ENCODE measurements at places on chromosomes 2 and 18.

DNA sequence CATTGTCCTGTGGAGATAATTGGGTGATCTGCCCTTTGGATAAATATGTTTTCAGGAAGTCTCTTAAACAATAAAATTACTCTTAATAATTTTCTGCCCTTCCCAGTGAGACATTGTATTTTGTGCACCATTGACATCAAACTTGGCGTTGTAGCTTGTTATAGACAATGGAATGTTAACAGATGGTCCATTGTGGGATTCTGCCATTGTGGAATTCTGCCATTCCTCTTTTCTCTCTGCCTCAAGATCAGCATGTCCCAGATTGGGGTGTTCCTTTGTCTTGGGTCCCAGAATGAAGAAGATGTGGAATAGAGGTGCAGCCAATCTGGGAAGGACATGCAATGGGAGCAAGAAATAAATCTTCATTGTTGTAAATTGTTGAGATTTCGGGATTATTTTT lies 15.1 kb upstream of the LDAH start:
- DNase-seq, result no peak

- no peak for DNase-seq
Observed at GRCh38 chr18:44410740-44411139, 269.9 kb upstream of the SETBP1 start.

DNA sequence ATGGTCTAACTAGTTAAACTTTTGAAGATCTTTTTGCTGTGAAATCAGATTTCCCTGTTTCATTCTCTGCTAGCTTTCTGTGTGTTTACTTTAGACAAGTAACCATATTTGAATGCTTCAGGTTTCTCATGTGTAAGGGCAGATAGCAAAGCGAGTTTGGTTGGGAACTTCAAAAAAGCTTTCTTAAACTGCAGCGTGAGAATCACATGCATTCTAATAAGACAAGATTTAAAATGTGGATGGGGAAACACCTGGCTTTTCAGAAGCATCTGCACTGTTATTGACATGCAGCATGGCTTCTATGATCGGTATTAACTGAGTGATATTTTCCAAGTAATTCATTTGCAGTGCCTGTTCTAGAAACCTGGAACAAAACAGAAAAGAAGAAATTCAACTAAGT lies 119.3 kb downstream of the ABCA12 start:
- no peak for DNase-seq

DNA sequence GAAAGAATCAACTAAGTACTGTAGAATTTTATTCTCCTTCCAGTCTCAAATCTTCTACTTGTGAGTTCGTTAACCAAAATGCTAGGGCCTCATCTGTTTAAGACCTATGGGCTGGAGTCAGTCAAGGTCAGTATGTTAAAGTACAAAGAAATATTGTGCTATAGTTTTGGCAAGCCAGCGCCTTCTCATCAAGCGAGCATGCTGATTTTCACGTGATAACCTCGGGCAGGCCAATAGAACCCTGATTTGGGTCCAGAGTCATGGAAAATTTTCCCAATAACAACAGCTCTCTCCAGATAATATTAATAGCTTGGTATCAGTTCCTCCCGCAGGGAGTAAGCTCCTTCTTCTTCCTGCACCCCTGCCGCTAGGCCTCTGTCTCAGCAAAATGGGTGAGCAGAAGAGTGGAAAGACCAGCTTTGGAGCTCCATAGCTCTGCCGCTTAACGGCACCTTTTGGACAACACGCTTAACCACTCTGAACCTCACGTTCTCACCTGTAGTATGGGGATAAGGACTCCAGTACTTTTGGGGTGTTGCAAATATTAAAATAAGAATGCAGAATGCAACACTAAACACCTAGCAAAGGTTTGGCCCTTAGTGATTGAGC lies 11.7 kb downstream of the CABLES1 start:
- no peak for DNase-seq

GRCh38 chr2:189474526-189474925 lies 33.3 kb downstream of the WDR75 start:
- DNase-seq, result no peak

DNA sequence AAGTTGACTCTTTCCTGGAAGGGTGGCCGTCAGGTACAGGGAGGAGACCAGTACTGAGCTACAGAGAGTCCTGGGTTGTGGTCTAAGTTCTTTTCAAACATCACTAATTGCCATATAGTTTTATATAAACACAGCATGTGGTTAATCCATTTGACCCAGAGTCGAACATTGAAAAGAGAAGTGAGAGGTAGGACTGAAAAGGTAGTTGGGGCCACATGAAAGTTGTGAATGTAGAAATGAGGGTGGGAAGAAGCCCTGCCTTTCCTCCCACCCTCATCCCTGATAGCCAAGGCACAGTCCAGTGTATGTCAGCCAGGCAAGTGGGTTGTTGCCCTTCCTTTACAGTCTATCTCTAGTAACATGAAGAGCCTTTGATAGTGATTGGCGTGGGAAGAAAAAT lies 4.4 kb downstream of the DDX18 start:
- no peak for DNase-seq

DNA sequence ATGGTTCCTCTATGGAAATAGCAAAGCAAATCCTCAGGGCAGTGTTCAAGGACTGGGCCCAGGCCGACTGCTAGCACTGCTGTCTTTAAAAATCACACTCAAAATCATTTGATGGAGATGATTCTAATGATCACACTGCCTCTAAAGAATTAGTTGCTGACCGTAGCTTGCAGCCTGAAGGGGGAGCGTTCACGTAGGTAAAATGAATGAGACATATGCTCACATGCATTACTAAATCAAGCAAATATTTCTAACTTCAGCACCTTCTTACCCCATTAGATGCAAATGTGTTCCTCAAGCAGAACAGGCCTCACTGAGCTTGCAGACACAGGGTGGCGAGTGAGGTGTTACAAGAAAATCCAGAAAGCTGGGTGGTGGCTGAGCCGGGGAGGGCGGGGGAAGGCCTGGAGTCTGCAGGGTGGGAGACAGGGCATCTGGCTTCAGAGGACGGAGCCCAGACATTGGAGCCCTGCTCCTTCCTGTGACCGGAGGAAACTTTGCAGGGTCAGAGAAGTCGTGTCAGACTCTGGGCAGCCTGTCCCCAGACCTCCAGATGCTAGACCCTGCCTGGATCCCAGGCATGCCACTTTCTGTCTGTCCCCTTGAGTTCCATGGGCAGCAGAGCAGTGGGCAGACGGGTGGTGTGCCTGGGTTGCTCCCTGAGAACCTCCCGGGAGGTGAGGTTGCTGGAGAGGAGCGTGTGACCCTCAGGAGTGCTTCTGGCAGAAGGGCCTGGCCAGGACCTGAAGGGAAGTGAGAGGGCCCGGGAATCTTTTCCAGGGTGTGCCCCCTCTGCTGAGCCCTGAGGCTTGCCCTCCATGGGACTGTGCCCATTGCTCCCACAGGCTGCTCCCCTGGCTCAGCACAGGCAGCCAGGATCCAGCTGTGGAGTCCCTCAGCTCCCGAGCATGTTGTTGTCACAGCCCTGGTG lies 7.1 kb upstream of the NPPC start:
- DNase-seq, result no peak

DNA sequence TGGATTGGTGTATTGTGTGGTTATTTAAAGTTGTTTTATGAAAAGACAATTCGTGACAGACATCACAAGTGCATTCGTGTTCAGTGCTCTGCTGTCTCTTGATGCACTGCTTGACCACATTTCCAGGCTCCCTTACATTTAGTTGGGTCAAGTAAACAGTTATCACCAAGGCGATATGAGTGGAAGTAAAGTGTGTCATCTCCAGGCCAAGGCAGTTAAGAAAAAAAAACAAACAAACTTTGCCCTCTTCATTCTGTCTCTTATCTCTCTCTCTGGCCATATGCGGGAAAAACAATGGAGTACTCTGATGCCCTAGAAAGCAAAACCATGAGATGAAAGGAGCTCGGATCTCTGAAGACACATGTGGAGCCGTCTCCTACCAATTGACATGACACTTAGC lies 131.1 kb downstream of the DSEL start:
- DNase-seq, result no peak

GRCh38 chr2:233566141-233566956 lies at the start of gene USP40:
USP40 (minus strand) TSS chr2:233566782; CDS start chr2:233565554, 1,228 bp downstream.
- peak; percentile 82 for DNase-seq

GRCh38 chr2:36780231-36780839 lies 83.8 kb downstream of the VIT start:
- peak; percentile 33 for DNase-seq

GRCh38 chr2:5368263-5368662 lies 323.9 kb upstream of the SOX11 start:
- DNase-seq, result no peak

- DNase-seq, result no peak
Observed at GRCh38 chr2:20370191-20370590, 19.5 kb upstream of the PUM2 start.

DNA sequence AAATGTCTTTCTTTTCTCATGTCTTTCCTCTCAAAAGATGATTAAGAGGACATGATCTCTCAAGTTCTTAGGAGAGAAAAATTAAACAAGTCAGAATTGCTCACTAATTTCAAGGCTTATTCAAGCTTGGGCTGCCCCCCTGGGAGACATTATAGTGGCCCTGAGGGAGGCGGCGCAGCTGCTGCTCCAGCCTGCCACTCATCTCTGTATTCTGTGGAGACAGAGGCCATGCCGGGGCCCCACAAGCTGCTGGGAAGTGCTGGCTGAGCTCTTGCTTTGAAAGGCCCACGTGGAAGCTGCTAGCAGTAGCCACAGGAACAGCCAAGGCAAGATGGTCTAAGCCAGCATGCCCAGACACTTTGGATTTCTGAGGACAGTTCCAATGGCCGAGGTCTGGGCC lies 267.4 kb downstream of the LNPK start:
- DNase-seq, result no peak

DNA sequence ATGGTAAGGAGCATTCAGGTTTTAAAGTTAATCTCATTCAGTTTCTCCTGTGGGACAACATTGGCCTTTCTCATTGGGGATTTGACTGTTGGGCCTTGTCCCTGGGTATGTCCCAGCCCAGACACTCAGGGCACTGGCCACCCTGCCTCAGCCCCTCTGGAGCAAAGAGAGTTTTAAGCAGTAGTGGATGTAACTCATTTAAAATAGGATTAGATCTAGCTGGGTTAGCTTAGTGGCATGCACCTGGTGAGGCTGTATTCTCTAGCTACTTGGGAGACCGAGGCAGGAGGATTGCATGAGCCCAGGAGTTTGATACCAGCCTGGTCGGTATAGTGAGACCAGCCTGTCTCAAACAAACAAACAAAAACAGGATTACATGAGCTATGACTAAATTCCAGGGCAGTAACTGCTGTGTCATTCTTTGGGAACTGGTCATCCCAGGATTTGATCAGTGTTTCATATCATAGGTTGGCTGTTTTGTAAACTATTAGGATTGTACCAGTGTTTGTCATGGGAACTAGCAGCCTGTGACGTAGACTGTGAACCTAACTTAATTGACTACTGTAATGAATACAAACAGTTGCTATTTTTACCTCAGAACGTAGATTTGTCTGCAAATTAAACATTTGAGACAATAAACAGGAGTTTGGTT lies 12.5 kb downstream of the INPP4A start:
- peak; percentile 28 for DNase-seq

DNA sequence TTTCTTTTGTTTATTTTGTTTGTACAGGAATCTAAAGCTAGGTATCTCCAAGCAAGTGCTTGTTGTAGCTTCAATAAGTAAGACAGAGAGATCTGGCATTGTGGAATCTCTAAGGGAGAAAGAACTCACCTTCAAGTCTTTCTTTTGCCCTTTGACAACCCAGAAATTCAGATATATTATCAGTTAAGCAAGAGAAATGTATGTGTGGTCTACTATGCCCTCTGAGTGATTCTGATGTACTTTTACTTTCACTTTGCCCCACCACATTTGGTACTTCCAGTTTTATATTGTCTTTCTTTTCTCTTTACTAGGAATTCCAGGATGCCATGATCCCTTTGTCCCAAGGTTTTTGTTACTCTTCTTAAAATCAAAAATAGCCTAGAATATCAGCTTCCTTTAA lies 259.6 kb upstream of the PIK3C3 start:
- DNase-seq, result no peak

DNA sequence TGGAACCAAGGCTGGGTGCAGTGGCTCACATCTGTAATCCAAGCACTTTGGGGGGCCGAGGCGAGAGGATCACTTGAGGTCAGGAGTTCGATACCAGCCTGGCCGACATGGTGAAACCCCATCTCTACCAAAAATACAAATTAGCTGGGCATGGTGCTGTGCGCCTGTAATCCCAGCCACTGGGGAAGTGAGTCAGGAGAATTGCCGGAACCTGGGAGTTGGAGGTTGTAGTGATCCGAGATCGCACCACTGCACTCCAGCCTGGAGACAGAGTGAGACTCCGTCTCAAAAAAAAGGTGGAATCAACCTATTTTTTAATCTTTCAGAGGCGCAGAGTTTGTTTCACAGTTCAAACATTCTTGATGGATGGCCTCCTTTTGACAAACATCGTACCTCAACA lies 24.5 kb upstream of the ATP8B1 start:
- DNase-seq, result no peak

- no peak for DNase-seq
Observed at GRCh38 chr2:10877651-10878111, 34.1 kb upstream of the KCNF1 start.

- DNase-seq, result no peak
Observed at GRCh38 chr2:142693171-142693950, 184.1 kb upstream of the KYNU start.

GRCh38 chr2:240269380-240269779 lies 128.9 kb upstream of the OTOS start:
- DNase-seq, result no peak

DNA sequence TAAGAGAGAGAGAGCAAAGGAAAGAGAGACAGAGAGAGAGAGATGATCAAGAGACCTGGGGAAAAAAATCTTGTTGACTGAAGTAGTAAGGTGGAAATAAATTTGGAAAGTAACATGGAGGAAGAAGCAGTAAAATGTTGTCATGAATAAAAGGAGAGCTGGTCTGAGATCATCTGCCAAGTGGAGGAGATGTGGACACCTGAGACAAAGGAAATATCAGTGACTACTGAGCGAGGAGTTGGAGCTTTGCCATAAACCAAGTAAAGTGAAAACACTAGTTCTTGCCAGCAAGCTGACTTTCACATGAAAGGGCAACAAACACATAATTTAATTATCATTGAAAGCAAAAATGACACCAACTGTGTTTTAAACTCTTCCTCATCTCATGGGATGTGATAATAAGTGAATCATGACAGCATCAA lies 49.0 kb upstream of the DSG1 start:
- no peak for DNase-seq

- DNase-seq, result no peak
Observed at GRCh38 chr2:53519918-53520841, 247.4 kb upstream of the CHAC2 start.

GRCh38 chr2:135103843-135104242 lies 51.8 kb downstream of the RAB3GAP1 start:
- DNase-seq, result no peak

- DNase-seq, result peak; percentile 94
Observed at GRCh38 chr2:41966431-41966893, 81.4 kb upstream of the PKDCC start.

DNA sequence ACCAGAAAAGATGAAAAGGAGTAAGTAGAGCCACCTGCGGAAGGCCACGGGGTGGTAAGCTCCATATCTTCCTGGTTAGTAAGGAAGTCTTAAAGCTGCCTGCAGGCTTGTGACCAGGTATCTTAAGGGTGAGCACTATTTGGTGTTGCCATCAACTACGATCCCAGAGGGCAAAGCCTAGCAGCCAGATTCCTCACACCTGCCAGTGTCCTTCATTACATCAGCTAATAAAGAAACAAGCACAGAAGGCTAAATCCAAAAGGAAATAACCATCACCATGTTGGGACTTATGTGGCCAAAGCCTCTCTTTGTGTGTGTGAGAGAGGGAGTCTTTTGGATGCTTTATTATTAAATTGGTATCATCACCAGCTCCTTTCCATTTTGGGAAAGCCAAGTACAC lies 123.5 kb downstream of the ALK start:
- DNase-seq, result no peak

- peak; percentile 45 for DNase-seq
Observed at GRCh38 chr2:188776634-188777033, 197.5 kb upstream of the COL3A1 start.

Data from astrocyte of the cerebellum (primary cell).